Activated naive CD4-positive, alpha-beta T cell treated with anti-CD3 and anti-CD28 coated beads for 36 hours (primary cell): ENCODE measurements at places on chromosomes 2 and 18. TPM values are rescaled to one million over a fixed set of nuclear protein-coding genes. Genes with fewer than 3 reads are reported as not detected.

Gene RTP5
- not detected for total RNA-seq

- H3K4me3 ChIP-seq: no peak overlapping the region
- no peaks in the 10 kb centered on the region for H3K27me3 ChIP-seq
- peaks cover 2% of the 10 kb centered on the region for H3K36me3 ChIP-seq
- DNase-seq: peak; percentile 6
- H3K27ac ChIP-seq: no peak overlapping the region
- H3K4me1 ChIP-seq: no peaks in the 10 kb centered on the region
Measured at GRCh38 chr2:185979546-185980071, 241.0 kb downstream of the FSIP2 start.

Gene CRYBA2
- total RNA-seq: not detected

DNA sequence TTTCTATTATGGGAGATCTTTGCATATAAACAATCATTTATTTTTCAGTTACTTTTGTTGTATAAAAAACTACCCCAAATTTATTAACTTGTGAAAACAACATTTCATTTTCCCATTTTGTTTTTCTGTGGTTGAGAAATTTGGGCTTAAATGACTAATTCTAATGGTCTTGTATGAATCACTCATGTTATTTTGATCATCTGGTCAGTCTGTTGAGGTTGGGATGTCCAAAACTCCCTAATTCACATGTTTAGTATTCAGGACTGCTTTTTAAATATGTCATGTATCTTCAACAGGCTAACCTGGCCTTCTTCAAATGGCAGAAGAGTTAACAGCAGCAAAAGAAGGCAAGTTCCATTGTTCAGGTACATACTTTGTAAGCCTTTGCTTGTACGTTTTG, 788.1 kb downstream of the TRIB2 start:
- no peaks in the 10 kb centered on the region for H3K27me3 ChIP-seq
- H3K36me3 ChIP-seq: no peaks in the 10 kb centered on the region
- no peak overlapping the region for H3K4me3 ChIP-seq
- no peak for DNase-seq
- no peak overlapping the region for H3K27ac ChIP-seq
- no peaks in the 10 kb centered on the region for H3K4me1 ChIP-seq

GRCh38 chr2:165725421-165725820, 68.6 kb downstream of the GALNT3 start:
- H3K4me3 ChIP-seq: no peak overlapping the region
- H3K27me3 ChIP-seq: peaks cover 8% of the 10 kb centered on the region
- H3K4me1 ChIP-seq: peaks cover 5% of the 10 kb centered on the region

DNA sequence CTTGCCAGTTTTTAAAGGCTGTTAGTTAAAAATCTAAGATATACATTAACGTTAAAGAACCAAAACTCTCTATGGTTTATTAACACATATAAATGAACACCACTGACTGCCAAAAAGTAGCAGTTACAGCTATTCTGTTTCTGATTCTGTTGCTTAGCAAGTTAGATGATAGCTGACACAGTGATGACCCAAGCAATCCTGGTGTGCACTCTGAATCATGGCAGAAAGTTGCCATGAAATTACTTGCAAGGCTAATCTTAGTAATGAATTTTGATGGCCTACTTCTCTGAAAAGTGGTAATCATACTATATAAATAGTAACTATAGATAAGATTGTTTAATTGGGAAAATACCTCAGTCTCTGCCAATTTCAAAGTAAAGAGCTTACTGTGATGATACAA, 57.7 kb downstream of the ROCK2 start:
- H3K27ac ChIP-seq: no peak overlapping the region
- H3K36me3 ChIP-seq: peaks cover 31% of the 10 kb centered on the region
- H3K27me3 ChIP-seq: no peaks in the 10 kb centered on the region

DNA sequence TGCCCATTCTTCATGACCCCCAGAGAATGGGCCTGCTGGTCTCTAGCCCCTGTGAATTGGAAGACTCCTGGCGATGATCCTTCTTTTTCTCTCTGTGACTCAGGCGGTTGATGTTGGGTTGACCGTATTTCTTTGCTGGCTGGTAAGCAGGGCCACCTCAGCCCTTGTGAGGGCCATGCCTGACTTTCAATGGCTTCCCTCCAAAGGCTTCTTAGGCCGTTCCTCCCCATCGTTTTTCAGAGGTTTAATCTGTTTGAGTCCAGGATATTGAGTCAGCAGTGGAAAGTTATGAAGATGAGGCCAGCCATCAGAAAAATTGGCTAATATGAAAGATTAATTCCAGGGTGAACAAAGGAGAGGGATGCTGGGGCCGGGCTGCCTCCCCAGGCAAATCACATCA, 13.6 kb downstream of the HPCAL1 start:
- H3K4me3 ChIP-seq: no peak overlapping the region
- no peaks in the 10 kb centered on the region for H3K27me3 ChIP-seq
- H3K27ac ChIP-seq: peak overlapping the region; percentile 42
- no peak for DNase-seq
- peaks cover 37% of the 10 kb centered on the region for H3K4me1 ChIP-seq

DNA sequence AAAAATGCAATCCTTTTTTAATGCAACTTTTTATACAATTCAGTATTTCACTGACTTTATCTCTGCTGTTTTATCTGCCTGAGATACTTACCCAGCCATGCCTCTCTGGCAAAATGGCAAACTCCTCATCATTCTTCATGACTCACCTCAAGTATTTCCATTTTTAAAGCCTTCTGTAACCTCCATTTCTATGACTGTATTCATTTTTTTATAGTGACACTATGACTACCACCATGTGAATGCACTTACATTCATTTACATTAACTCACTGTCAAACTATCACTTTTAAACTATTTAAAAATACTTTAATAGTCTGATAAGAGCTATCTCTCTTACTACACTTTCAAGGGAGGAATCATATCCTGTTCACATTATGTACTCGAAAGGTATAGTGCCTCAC, 99.4 kb upstream of the SCN7A start:
- no peaks in the 10 kb centered on the region for H3K36me3 ChIP-seq
- H3K27ac ChIP-seq: no peak overlapping the region
- no peaks in the 10 kb centered on the region for H3K4me1 ChIP-seq

Gene IL1B
- not detected for total RNA-seq

DNA sequence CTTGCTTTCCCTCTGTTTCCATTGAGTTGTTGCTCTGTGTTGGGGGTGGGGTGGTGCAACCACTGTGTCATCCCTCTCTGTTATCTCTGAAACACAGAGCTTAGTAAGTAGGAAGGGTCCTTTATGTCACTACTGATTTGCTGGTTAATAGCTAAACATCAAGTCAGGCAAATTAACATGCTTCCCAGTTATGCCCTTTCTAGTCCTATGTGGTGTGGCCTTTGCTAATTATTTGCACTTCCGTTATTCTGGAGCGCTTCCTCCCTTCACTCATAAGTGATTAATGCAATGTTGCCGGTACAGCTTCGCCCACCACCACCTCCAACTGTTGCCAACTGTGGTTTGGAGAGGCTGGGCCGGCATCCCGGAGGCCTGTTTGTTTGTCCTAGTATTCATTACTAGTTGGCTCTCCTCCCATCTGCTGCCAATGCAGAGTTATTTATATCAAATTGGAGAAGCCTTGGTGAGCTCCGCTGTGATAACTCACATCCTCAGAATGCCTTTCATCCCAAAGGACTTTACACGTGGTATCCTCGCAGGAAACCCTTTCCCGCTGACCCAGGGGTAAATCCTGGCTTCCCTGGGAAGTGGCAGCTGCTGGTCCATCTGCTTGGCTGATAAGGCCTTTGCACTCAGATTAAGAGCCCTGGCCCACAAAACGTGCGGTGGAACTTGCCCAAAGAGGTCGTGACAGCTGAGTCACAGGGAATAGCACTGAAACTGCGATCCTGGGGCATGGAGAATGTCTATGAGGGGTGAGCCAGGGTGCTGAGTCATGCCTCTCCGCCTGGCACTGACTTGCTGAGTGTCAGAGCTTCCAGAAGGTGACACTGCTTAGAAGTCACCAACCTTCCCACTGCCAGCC, 72.0 kb upstream of the ZCCHC2 start:
- no peak for DNase-seq
- no peak overlapping the region for H3K4me3 ChIP-seq
- H3K4me1 ChIP-seq: peaks cover 8% of the 10 kb centered on the region
- no peaks in the 10 kb centered on the region for H3K36me3 ChIP-seq
- H3K27ac ChIP-seq: no peak overlapping the region

DNA sequence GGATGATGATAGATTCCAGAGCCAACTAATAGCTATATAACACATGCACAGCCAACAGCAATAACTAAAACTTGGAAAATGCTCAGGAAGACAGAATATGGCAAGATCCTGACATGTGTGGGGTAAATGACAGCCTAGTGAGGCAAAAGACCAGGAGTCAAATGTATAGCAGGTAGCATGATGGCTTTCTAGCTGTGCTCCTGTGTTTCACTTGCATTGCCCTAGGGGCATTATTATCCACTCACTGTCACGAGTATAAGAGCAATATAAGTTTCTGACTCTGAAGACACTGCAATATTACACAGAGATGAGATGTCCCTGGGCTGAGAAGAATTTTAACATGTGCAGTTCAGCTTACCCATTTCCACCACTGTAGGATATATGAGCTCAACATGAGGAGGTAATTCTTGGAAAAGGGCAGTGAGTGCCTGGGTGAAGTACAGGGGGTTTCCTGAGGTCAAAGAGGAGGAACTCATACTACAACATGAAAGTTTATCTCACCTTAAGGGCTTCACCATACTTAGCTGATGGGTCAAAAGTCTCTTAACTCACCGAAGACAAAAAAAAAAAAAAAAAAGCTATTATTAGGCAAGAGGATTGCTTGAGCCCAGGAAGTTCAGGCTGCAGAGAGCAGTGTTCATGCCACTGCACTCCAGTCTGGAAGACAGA, 1385.6 kb upstream of the SLC39A10 start:
- H3K27me3 ChIP-seq: no peaks in the 10 kb centered on the region
- no peak overlapping the region for H3K27ac ChIP-seq
- DNase-seq: no peak
- no peaks in the 10 kb centered on the region for H3K36me3 ChIP-seq

DNA sequence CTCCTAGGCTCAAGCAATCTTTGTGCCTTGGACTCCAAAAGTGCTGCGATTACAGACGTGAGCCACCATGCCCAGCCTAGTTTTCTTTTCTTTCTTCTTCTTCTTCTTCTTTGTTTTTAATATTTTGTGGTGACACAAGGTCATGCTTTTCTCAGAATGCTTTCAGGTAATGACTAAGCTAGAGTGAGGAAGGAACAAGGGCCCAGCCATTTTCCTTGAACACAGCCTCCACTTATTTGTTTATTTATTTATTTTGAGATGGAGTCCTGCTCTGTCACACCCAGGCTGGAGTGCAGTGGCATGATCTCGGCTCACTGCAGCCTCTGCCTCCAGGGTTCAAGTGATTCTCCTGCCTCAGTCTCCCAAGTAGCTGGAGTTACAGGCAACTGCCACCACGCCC, 74.3 kb upstream of the ST3GAL5 start:
- H3K27ac ChIP-seq: no peak overlapping the region
- no peak for DNase-seq
- H3K27me3 ChIP-seq: no peaks in the 10 kb centered on the region

Gene GPR75
- total RNA-seq: 0.10 TPM

DNA sequence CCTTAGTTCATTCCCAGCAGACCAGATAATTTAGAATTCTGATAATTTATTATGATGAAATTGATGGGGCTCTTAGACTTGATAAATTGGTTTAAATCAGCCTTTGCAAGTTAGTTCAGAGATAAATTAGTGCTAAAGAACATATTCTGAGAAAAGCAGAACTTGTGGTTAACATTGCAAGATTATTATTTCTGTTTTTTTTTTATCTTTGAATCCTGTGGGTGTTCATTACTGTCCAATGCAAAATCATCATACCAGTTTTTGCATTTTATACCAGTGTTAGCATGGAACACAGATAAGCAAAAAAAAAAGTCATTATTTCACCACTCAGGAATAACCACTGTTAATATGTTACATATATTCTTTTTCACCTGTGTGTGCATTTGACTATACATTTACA, 9.1 kb downstream of the SEPTIN2 start:
- H3K27ac ChIP-seq: no peak overlapping the region
- peaks cover 45% of the 10 kb centered on the region for H3K4me1 ChIP-seq
- DNase-seq: no peak
- no peak overlapping the region for H3K4me3 ChIP-seq
- no peaks in the 10 kb centered on the region for H3K27me3 ChIP-seq

DNA sequence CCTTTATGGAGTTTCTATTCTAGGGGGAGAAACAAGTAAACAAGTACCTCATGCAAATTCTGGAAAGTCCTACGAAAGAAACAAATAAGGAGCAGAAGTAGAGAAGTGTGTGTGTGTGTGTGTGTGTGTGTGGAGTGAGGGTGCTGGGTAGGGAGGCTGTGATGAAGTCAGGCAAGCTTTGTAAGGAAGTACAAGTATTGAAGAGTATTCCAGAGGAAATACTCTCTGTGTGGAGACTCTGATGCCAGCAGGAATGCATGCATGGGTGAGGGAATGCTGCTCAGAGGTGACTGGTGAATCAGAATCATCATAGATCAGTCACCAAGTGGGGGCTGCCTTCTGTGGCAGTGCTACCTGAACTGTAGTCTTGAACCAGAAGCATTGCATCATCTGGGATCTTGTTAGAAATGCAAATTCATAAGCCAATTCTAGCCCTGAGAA, 34.5 kb downstream of the SLC4A3 start:
- no peaks in the 10 kb centered on the region for H3K4me1 ChIP-seq
- no peak for DNase-seq
- peaks cover 12% of the 10 kb centered on the region for H3K27me3 ChIP-seq
- no peak overlapping the region for H3K4me3 ChIP-seq

Gene EMILIN2
- total RNA-seq: 13.2 TPM

DNA sequence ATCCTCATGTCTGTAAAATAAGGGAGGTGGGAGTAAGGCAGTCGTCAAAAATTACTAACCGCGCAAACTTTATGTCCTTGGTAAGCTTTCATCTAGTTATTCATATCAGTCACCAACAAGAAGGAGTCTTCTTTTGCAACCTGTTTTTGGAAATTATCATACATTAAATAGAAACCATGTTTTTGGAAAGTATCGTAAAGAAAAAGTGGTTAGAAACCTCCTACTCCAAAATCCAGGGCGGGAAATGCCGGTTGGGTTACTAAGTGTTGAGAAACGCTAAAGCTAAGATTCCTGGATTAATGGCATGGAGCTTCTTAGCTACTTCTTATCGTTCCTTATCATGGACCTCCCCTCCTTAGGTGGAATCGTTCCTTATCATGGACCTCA, 778 bp downstream of the BBS5 start:
- H3K27me3 ChIP-seq: no peaks in the 10 kb centered on the region
- peak overlapping the region; percentile 91 for H3K4me3 ChIP-seq
- H3K36me3 ChIP-seq: no peaks in the 10 kb centered on the region
- H3K27ac ChIP-seq: no peak overlapping the region

Gene KIF5C
- 24.5 TPM for total RNA-seq

Gene CCBE1
- not detected for total RNA-seq

Gene CXCR1
- total RNA-seq: not detected

Gene MLPH
- not detected for total RNA-seq

Gene RGPD4
- 0.07 TPM for total RNA-seq

GRCh38 chr2:208031608-208032019, 6.3 kb upstream of the PLEKHM3 start:
- H3K36me3 ChIP-seq: no peaks in the 10 kb centered on the region
- no peak overlapping the region for H3K27ac ChIP-seq
- H3K4me3 ChIP-seq: no peak overlapping the region
- no peak for DNase-seq
- H3K27me3 ChIP-seq: no peaks in the 10 kb centered on the region
- H3K4me1 ChIP-seq: no peaks in the 10 kb centered on the region

Gene NIF3L1
- 33.3 TPM for total RNA-seq
